ENCODE measurements at places on chromosomes 1 and 21.

DNA sequence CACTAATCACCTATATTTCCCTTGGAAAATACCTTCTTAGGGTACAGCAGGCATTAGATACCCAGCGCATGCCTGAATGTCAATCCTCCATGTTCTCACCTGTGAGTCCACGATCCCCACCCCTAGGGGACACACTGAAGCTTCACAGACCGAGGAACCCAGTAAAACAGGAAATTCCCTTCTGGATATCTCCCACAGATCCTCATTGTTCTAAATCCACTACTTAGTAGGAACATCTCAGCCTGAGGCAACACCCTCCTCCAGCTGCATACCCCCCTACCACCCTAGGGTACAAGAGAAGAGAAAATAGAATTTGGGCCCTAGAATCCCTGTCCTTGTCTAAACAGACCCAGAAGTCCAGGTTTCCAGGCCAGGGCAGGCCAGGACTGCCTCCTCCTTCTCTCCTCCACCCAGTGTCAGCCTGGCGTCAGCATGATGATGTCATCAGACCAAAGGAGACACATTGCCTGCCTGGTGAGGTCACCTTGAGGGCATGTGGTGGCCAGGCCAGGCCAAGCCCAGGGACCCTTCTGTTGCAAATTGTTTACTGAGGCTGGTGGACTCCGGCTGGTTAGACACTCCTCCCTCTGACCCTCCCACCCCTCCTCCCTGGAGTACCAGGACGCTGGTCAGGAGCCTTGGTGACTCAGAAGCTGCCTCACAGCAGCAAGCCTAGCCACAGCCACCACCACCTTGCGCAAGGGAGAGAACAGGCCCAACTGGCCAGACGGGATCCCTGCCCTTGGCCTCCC lies 6.2 kb downstream of the NECTIN4 start:
- no peaks in the 10 kb centered on the region for H3K4me1 ChIP-seq
- no peak for DNase-seq
- H3K27ac ChIP-seq, result peak overlapping the region; percentile 77
- no peak overlapping the region for H3K4me3 ChIP-seq
- H3K36me3 ChIP-seq, result no peaks in the 10 kb centered on the region

DNA sequence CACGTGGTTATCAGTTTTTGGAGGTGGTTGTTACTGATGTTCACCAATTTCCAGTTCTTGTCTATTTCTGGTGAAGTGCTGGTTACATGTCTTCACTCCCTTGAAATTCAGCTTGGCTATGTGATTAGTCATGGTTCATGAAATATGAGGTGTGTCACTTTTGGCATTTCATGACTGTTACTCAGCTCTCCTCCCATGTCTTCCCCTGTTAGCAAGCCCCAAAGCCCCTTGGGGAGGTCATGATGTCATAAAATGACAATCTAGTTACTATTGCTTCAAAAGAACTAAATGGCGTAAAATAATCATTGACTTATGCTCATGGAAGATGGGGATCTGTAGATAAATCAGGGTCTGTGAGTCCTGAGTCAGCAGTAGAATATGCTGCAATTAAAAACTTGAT lies 425.1 kb downstream of the SETD4 start:
- no peak overlapping the region for H3K27ac ChIP-seq
- DNase-seq, result no peak
- H3K36me3 ChIP-seq, result no peaks in the 10 kb centered on the region
- no peaks in the 10 kb centered on the region for H3K27me3 ChIP-seq

GRCh38 chr1:149949911-149950310 lies 13.2 kb upstream of the MTMR11 start:
- H3K36me3 ChIP-seq, result peaks cover 38% of the 10 kb centered on the region
- no peak overlapping the region for H3K27ac ChIP-seq
- no peak for DNase-seq
- H3K27me3 ChIP-seq, result no peaks in the 10 kb centered on the region
- no peak overlapping the region for H3K4me3 ChIP-seq

- no peak for DNase-seq
- H3K27ac ChIP-seq, result no peak overlapping the region
- H3K4me3 ChIP-seq, result no peak overlapping the region
Observed at GRCh38 chr1:32686387-32686786, 16.2 kb downstream of the SYNC start.

DNA sequence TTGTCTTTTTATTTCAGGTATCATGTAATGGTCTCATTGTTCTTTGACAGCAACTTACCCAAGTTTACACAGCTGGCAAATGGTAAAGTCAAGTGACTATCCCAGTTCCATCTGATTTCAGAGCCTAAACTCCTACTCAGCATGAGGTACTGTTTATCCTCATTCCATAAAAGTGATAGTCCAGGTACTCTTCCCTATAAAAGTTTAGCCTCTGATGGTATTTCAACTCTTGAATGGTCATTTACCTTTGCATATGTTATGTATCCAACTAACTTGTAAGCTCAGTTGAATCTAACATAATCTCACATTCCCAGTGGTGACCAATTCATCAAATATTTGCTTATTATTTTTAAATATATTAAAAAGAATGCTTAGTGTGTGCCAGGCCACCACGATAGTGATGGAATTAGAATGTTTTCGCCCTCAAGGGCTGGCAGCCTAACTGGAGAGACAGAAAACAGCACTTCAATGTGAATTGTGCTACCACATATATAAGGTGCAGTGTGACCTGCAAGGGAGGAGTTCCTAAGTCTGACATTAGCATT lies 307.1 kb downstream of the CTH start:
- no peak overlapping the region for H3K27ac ChIP-seq
- H3K4me3 ChIP-seq, result no peak overlapping the region
- DNase-seq, result no peak

GRCh38 chr1:8902765-8903164 lies 24.3 kb upstream of the ENO1 start:
- no peak for DNase-seq
- peaks cover 33% of the 10 kb centered on the region for H3K4me1 ChIP-seq
- H3K4me3 ChIP-seq, result no peak overlapping the region

DNA sequence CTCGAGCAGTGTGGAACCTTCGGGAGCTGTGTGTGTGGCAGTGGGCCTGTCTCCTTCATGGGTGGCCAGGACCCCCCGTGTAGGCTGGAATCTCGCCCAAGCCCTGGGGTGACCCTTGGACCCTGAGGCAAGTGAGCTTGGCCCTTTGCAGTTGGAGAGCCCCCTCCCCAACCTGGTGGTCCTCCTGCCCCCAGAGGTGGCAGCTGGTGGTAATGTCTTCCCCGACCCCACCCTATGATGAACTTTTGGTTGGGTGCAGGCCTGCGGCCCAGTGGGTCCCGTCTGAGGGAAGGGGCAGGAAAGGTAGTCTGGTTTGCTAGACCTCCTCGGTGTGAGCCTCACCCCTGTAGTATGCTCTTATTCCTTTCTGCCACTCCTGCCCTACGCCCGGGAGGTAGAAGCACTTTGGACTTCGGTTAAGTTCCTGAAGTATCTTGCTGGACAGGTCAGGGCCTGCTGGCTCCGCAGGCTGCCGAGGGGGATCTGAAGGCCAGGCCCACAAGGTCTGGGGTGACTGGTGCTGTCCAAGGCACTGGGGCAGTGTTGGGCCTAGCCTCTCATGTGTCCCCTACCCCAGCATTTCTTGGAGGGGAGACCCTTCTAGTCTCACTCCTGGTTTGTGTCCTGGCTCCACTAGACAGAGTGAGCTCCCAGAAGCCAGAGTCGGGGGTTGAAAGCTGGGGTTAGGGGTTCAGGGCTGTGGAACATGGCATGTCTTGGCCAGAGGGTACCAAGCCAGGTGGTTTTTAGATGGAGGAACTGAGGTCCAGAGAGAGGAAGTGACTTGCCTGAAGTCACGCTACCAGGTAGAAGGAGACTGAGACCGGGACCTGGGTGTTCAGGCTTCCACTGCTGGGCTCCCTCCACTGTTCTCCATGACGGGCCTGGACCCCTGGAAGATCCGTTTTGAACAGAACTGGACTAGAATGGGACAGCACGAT lies 1.8 kb downstream of the ZNF362 start:
- H3K4me3 ChIP-seq, result peak overlapping the region; percentile 75
- H3K36me3 ChIP-seq, result no peaks in the 10 kb centered on the region
- no peaks in the 10 kb centered on the region for H3K27me3 ChIP-seq

DNA sequence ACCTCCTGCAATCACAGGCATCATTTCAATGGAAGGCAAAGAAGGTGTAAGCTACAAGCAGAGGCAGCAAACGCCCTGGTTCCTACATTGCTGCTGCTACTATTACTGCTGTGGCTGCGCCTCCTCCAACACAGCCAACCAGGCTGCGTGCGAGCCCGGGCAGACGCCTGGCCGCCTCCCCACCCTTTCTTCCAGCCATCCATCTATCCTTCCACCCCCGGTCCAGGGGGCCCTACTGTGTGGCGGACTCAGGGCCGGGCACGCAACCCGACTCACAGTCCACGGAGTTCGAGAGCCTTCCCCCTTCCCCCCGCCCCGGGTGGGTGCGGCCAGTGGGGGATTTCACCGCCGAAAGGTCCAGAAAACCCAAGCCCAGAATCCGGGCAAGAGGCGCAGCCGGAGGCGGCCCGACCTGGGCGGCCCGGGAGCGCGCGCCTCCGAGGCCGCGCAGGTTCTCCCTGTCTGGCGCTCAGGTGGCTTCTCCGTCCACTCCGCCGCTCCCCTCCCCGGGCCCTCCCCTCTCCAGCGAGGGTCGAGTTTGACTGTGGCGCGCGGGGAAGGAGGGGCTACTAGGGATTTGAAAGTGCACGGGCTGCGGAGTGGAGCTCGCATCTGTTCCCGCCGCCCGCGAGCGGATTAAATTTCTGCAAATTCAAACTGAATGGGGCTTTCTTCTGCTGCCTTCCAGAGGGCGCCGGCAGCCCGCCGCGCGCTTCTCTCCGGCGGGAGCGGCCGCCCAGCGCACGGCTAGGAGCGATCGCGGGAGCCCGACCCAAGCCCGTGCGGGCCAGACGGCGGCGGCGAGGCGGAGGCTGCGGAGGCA lies at the start of gene HUNK:
HUNK (plus strand) TSS at position 569 of the 823 bp plus-strand sequence. CDS start 655 bp downstream, outside the sequence.
- no peaks in the 10 kb centered on the region for H3K27me3 ChIP-seq
- H3K36me3 ChIP-seq, result no peaks in the 10 kb centered on the region
- peak within 1 kb of the TSS; percentile 66 for H3K27ac ChIP-seq
- peak within 1 kb of the TSS; percentile 41 for H3K4me3 ChIP-seq
- DNase-seq, result no peak

GRCh38 chr1:212157252-212157651 lies 121.7 kb downstream of the DTL start:
- H3K36me3 ChIP-seq, result no peaks in the 10 kb centered on the region
- H3K4me1 ChIP-seq, result peaks cover 14% of the 10 kb centered on the region
- no peak overlapping the region for H3K4me3 ChIP-seq
- H3K27ac ChIP-seq, result no peak overlapping the region
- DNase-seq, result no peak

DNA sequence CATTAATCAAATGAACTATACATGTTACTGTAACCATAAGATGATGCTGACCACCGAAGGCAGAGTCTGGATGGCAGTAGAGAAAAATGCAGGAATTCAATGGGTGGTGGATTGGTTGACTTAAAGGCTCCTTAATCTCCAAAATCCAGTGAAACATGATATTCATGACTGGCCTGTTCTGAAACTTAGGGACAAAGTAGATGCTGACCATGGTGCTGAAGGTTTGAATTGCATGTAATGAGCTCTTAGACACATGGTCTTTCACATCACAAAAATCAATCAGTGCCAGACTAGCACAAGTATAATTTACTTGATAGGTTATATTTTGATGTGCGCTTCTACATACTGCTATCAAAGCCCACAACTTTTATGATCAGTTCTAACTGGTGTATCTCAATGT lies 30.9 kb upstream of the NTMT2 start:
- no peak for DNase-seq
- no peaks in the 10 kb centered on the region for H3K36me3 ChIP-seq
- H3K4me1 ChIP-seq, result no peaks in the 10 kb centered on the region
- no peak overlapping the region for H3K27ac ChIP-seq

GRCh38 chr1:147243228-147243685 lies 773 bp downstream of the CHD1L start:
- no peaks in the 10 kb centered on the region for H3K27me3 ChIP-seq
- H3K4me1 ChIP-seq, result peaks cover 17% of the 10 kb centered on the region
- DNase-seq, result no peak
- peak overlapping the region; percentile 91 for H3K4me3 ChIP-seq
- peak overlapping the region; percentile 94 for H3K27ac ChIP-seq

- no peak overlapping the region for H3K4me3 ChIP-seq
- no peak overlapping the region for H3K27ac ChIP-seq
- no peaks in the 10 kb centered on the region for H3K36me3 ChIP-seq
- H3K4me1 ChIP-seq, result no peaks in the 10 kb centered on the region
- no peaks in the 10 kb centered on the region for H3K27me3 ChIP-seq
Observed at GRCh38 chr1:97334454-97334853, 586.4 kb downstream of the DPYD start.

DNA sequence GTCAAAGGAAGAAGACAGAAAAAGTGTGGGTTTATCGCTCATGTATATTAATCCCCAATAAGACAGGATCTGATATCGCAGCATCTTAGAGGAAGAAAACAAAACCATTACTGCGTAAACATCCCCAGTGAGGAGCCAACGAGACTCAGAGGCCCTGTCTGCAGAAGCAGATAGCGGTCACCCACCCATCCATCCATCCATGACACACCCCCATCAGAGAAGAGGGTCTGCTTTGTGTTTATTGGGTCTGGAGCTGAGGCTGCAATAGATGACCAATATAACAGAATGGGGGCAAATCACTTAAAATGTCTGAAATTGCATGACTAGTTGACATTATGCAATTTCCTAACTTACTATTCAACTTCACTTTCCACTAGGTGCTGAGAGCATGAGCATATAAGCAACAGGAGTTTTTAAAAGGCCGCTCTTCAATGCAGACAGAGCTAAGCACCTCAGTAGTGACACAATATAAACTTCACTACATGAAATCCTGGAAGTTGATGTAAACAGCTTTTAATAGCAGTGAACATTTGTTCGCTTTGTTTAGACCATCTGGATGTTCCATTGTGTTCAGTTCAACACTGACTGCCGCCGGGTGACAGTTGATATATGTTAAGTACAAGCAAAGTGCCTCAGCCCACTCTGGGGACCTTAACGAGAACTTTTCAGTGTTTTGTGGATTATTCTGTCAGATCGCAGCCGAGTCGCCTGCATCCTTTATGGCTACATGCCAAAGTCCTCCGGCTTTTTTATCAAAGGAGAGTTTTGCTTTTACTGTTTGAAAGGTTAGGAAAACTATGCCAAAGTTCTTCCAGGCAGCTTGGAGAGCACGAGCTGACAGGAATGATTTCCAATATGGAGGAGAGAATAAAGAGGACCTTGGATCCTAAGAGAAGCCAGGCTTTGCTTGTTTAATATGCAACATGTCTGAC lies 167.5 kb downstream of the ZNF281 start:
- no peaks in the 10 kb centered on the region for H3K36me3 ChIP-seq
- H3K27ac ChIP-seq, result no peak overlapping the region
- no peaks in the 10 kb centered on the region for H3K27me3 ChIP-seq
- H3K4me1 ChIP-seq, result no peaks in the 10 kb centered on the region
- H3K4me3 ChIP-seq, result no peak overlapping the region
- DNase-seq, result no peak

DNA sequence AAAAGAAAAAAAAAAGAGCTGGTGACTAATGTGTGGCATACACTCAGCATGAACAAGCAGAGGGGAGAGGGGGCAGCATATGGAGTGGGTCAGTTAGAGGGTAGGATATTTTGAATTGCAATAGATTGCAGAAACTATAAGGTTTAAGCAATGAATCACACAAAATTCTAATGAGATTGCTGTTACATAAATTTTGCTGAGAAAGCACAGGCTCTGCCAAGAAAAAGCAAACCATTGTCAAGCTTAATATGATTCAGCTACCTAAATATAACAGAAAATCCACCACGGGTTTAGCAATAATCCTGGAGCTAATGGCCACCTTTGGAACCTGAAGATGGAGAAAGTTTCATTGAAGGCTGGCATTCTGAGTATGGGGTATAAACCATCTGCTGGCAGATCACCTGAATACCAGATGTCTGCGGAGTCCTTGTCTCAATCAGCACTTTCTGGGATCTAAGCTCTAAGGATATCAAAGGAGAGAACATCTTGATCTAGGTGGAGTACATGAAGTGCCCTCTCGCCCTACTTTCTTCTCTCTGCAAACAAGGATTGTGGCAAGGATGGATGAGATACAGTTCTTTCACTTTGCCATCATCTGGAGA lies 30.3 kb upstream of the ANGPTL7 start:
- H3K27me3 ChIP-seq, result no peaks in the 10 kb centered on the region
- peaks cover 30% of the 10 kb centered on the region for H3K4me1 ChIP-seq
- H3K27ac ChIP-seq, result peak overlapping the region; percentile 63
- peaks cover 9% of the 10 kb centered on the region for H3K36me3 ChIP-seq
